IPS DF 6.9 (cell line): ENCODE measurements at places on chromosomes 4 and X.
A peak's percentile ranks its signal among the peaks of the same experiment; 100 is the strongest.

GRCh38 chrX:139889760-139890159 lies 43.1 kb downstream of the ATP11C start:
- H3K36me3 ChIP-seq, result no peaks in the 10 kb centered on the region
- no peaks in the 10 kb centered on the region for H3K27me3 ChIP-seq
- no peak overlapping the region for H3K4me3 ChIP-seq
- H3K27ac ChIP-seq, result no peak overlapping the region
- H3K4me1 ChIP-seq, result no peaks in the 10 kb centered on the region

- no peaks in the 10 kb centered on the region for H3K27me3 ChIP-seq
- no peak for DNase-seq
- H3K36me3 ChIP-seq, result no peaks in the 10 kb centered on the region
- no peak overlapping the region for H3K27ac ChIP-seq
- H3K4me1 ChIP-seq, result no peaks in the 10 kb centered on the region; the same call in 1 of the 2 replicates
Observed at GRCh38 chr4:162659716-162660115, 495.9 kb upstream of the FSTL5 start.

DNA sequence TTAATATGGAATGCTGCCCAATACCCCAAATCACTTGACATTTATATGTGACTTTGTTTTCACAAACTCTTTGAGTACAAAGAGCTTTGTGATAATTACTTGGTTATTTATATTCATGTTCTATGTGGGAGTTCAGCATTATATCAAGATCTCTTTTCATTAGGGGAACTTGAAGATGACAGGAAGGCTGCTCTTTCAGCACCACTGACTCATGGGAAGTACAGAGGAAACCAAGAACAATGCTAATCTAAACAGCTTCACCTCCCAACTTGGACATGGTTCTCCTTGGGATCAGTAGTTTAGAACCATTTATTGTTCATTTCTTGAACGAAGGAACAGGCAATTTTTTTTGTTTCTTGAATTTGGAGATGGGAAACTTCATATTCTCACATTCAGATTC lies 184.0 kb upstream of the AFF2 start:
- no peaks in the 10 kb centered on the region for H3K36me3 ChIP-seq
- H3K27me3 ChIP-seq, result no peaks in the 10 kb centered on the region
- DNase-seq, result no peak
- no peak overlapping the region for H3K27ac ChIP-seq
- no peak overlapping the region for H3K4me3 ChIP-seq

DNA sequence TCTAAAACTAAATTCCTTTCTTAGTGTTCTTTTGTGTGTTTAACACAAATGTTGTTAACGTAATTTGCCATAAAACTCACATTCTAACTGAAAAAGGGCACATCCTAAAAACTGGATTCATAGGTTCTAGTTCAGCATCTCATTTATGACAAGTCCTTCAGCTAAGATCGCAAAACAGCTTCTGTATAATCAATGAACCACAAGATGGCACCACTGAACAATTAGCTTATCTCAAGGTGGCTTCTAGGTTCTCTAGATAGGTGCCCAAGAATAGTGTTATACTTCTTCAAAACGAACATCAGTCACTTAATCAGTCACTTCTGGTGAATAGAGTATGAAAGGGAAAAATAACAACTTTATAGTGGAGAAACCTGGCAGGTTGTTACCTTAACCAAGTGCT lies 54.3 kb downstream of the NRK start:
- DNase-seq, result peak; percentile 4
- no peak overlapping the region for H3K4me3 ChIP-seq

- DNase-seq, result no peak
- H3K4me3 ChIP-seq, result no peak overlapping the region
- no peak overlapping the region for H3K27ac ChIP-seq
- no peaks in the 10 kb centered on the region for H3K4me1 ChIP-seq
- no peaks in the 10 kb centered on the region for H3K27me3 ChIP-seq
Observed at GRCh38 chrX:102975016-102975415, 37.9 kb downstream of the RAB40AL start.

DNA sequence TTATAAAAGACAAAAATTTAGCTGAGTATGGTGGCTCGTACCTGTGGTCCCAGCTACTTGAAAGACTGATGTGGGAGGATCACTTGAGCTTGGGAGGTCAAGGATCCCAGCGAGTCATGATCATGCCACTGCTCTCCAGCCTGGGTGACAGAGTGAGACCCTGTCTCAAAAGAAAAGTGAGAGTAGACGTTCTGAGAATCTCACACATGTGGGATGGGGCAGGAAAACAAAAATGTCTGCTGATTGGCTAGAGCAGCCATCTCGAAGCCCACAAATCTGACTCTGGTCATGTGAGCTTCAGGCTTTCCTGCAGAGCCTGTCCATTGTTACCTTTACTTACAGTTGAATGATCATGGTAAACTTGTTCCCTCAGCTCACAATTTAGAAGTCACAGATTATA lies 23.1 kb upstream of the SLC9A7 start:
- no peak overlapping the region for H3K27ac ChIP-seq
- no peak overlapping the region for H3K4me3 ChIP-seq
- DNase-seq, result no peak
- H3K4me1 ChIP-seq, result no peaks in the 10 kb centered on the region
- no peaks in the 10 kb centered on the region for H3K27me3 ChIP-seq
- no peaks in the 10 kb centered on the region for H3K36me3 ChIP-seq

DNA sequence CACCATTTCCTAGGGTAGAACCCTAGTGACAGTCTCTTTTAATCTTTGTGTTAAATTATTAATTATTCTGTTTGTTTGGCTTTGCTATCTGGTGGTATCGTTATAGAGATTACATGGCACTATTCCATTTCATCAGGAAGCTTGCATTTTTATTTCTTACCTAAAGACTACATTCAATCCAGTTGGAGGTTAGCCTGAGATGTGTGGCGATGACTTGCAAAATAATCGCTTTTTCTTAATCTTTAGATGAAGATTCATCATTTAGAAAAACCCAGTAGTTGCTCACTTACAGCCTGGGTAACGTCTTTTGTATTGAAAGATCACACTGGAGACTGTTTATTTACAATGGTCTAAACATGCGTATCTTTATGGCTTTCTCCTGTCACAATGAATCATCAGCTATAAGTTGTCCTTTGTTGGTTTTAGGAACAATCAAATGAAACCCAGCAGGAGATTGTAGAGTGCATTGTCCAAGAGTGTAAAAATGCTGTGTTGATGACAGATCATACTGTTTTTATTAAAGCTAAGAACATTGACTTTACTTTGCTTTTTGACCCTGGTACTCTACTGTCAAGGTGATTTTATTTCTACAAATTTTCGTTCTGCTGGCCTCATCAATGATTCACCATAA lies 281.7 kb upstream of the PITX2 start:
- no peak overlapping the region for H3K27ac ChIP-seq
- no peaks in the 10 kb centered on the region for H3K36me3 ChIP-seq
- H3K4me1 ChIP-seq, result no peaks in the 10 kb centered on the region
- H3K27me3 ChIP-seq, result no peaks in the 10 kb centered on the region

GRCh38 chr4:125115941-125116340 lies 198.8 kb upstream of the FAT4 start:
- H3K27ac ChIP-seq, result no peak overlapping the region
- DNase-seq, result no peak
- no peak overlapping the region for H3K4me3 ChIP-seq
- H3K36me3 ChIP-seq, result no peaks in the 10 kb centered on the region
